ENCODE measurements at places on chromosomes 4 and X. TPM values are rescaled to one million over a fixed set of nuclear protein-coding genes. Genes with fewer than 3 reads are reported as not detected.

DNA sequence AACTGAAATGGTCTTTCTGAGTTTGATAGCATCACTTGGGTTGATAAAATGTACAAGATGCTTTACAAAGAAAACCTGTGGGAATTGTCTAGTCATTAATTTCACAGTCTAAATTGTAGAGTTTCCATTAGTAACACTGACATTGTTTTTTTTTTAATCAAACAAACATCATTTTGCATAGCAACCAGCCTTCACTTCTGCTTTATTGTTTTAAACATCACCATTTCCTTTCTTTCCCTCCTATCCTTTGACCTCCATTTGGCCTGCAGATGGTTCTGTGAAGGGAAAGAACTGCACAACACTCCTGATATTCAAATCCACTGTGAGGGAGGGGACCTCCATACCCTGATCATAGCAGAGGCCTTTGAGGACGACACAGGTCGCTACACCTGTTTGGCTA lies 171.1 kb downstream of the PALLD start:
- DNase-seq: no peak

DNA sequence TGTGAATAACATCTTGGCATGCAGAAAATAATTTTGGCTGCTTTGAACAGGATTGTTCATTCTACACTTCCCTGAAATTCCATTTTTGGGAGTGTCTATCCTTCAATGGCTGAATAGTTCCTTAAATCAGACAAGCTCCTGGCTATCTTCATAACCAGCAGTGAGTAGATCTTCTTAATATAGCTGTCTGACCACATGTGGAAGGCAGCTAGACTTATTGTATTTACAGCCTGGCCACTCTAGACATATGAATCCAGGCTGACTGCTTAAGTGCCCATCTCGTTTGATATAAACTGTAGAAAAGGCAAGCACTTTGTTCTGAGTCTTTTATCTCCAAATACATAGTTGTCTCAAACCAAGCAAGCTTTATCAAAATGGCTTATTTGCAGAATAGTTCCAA lies 40.0 kb downstream of the PWWP3B start:
- no peak for DNase-seq

- DNase-seq: no peak
Observed at GRCh38 chrX:103063918-103064434, at the start of gene BEX1. Gene BEX1, minus strand, starts transcription at chrX:103064171. Its CDS starts 897 bp downstream, at chrX:103063274.

DNA sequence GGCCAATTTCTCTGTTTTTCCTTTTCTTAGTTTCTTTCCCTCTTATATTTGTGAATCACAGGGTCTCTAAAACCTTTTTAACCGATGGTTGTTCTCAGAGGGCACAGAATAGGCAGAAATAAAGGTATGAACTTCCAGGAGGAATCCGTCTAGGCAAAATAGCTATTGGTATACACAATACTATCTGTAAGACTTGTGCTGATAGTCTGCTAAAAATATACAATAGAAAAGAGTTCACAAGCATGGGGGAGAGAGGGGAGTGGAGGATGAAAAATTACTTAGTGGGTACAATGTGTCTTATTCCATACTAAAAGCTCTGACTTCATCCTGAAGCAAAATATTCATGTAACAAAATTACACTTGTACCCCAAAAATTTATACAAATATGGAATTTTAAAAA lies 30.2 kb downstream of the ANTXR2 start:
- no peak for DNase-seq

DNA sequence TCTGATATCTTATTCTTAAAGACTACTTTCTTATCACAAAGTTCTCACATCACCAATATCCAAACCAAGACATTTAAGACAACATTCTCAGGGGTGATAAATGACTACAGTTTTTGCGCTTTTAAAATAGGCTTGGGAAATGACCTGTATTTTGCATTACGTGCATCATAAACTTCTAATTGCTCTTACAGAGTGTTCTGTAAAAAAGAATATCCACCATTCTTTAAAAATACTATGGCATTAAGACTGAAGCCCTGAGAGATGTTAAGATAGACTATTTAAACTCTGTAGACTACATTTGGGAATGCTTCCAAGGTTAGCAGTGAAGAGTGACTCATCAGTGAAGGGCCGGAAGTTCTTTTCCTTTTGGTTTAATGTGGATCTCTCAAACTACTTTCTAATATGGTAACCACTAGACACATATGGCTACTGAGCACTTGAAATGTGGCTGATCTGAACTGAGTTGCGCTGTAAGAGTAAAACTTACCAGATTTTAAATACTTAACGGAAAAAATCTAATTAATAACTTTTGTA lies 518.8 kb upstream of the FTHL17 start:
- DNase-seq: peak; percentile 5

- DNase-seq: no peak
Observed at GRCh38 chr4:152935143-152935542, 980 bp upstream of the FHDC1 start.

- no peak for DNase-seq
Observed at GRCh38 chr4:95114521-95114920, 356.8 kb downstream of the BMPR1B start.

- no peak for DNase-seq
Observed at GRCh38 chrX:133493366-133493765, 78.1 kb upstream of the GPC4 start.

- no peak for DNase-seq
Observed at GRCh38 chrX:12981880-12982279, 7.0 kb downstream of the TMSB4X start.

- DNase-seq: no peak
Observed at GRCh38 chrX:21779095-21779494, 21.2 kb upstream of the SMPX start.

- DNase-seq: no peak
Observed at GRCh38 chr4:3160438-3160837, 86.0 kb downstream of the HTT start.

DNA sequence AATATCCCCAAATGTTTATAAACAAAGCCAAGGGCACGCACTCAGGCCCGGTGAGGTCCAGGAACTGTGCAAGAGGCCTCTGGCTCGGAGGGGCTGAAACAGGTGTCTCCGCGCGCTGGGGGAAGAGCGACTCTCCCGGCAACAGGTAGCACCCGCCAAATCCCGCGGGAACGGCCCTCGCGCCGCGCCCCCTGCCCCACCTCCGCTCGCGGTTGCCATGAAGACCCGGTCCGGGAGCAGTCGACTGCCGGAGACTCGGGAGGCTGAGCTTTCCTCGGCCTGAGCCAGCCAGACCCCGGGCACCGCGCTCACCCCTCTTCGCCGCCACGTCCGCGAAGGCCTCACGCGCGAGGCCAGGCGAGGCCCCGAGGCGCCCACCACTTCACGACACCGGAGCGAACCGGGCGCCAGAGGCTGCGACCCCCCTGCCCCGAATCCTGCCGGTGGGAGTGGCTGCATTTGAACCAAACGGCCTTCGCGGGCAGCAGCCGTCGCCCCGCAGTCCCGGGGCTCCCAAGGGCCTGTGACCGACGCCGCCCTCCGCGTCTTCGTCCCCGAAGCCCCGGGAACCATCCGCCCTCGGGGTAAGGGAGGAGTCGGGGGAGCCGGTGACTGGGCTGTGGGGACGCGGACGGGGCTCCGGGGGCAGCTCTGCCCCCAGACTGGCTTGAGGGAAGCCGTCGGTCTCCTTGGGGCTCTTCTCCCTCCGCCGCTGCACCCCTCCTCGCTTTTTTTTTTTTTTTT lies at the start of gene NSUN7:
Gene NSUN7, plus strand, starts transcription at position 239 of the 744 bp plus-strand sequence. CDS start 739 bp downstream, outside the sequence.
- peak; percentile 49 for DNase-seq

GRCh38 chr4:74159143-74159709 lies 1.3 kb downstream of the MTHFD2L start:
- no peak for DNase-seq

GRCh38 chr4:168099195-168099594 lies 6.9 kb downstream of the ANXA10 start:
- no peak for DNase-seq

DNA sequence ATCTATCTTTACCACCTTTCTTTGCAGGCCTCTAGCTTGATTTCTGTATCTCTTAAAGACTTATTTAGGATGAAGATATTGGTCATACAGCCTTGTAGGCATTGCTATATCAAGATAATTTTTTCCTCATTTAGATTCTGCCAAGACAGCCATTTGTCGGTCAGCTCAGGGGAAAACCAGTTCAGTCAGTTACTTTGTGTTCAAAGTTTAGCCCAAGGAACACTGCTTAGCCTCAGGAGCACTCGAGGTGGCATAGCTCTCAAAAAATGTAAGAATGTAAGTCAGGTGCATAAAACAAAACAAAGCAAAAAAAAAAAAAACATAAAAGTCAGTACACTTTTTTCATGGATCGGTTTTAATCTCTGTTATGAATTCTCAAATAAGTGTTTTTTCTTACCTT lies 43.4 kb downstream of the NRK start:
- no peak for DNase-seq

- no peak for DNase-seq
Observed at GRCh38 chr4:34138385-34138784, 2105.9 kb downstream of the ARAP2 start.

- no peak for DNase-seq
Observed at GRCh38 chr4:16464651-16465050, 238.4 kb upstream of the TAPT1 start.

DNA sequence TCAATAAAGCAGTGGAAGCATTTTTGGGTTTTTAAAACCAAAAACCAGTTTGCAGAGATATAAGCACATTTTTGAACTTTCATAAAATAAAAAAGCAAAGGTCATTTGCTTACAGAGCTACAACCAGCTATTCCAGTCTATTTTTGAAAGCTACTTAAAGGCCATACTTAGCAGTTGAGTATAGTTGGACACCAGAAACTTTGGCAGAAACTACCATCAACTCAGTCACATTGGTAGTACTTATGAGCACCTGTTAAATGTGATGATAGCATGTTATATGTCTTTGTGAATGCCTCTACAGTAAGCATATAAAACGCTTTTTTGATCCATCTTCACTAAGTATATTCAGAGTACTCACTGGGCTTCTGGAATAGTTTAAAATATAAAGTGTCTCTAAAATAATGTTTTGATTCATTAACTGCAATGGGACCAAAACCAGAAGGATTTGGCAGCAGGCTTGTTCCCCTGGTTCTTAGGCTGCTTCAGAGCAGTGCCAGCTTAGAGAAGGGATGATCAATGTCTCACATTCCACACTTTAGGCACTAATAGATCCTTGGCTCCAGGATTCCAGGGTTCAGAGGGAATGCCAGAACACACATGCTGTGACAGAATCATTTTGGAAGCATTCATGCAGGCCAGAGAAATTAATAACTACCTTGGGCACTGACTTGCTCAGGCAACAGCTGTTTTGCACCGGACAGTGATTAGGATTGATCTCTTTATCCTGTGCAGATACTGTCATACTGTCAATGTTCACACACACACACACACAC lies 103.9 kb downstream of the IQCM start:
- peak; percentile 43 for DNase-seq

- no peak for DNase-seq
Observed at GRCh38 chrX:76971393-76972376, 475.5 kb upstream of the FGF16 start.

DNA sequence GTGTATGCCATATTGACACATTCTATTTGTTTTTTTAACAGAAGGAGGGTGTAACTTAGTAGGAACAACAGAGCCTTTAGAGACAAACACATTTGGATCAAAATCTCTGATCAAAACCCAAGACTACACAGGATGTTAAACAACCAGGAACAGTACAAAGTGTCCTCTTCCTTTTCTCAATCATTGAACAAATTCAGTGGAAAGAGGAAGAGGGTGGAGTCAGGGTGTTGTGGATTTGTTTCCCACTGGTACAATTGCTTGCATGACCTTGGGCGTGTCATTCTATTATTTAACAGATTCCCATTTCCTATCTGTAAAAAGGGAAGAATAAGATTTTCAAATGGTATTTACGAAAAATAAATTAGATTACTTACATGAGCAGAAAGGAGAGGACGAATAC lies 1162.8 kb upstream of the PRKX start:
- DNase-seq: no peak

DNA sequence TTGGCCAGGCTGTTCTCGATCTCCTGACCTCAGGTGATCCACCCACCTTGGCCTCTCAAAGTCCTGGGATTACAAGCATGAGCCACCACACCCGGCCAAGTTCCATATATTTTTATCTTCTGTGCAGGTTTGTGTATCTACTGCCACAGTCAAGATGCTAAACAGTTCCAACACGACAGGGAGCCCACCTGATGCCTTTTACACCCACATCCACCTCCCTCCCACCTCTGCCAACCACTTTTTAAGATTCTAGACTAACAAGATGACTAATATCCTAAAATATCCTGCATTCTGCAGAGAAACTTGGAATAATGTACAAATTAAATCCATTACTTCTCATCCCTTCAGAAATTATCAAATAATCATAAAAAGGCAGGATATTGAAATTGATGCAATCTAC lies 19.3 kb upstream of the RPL34 start:
- DNase-seq: no peak

DNA sequence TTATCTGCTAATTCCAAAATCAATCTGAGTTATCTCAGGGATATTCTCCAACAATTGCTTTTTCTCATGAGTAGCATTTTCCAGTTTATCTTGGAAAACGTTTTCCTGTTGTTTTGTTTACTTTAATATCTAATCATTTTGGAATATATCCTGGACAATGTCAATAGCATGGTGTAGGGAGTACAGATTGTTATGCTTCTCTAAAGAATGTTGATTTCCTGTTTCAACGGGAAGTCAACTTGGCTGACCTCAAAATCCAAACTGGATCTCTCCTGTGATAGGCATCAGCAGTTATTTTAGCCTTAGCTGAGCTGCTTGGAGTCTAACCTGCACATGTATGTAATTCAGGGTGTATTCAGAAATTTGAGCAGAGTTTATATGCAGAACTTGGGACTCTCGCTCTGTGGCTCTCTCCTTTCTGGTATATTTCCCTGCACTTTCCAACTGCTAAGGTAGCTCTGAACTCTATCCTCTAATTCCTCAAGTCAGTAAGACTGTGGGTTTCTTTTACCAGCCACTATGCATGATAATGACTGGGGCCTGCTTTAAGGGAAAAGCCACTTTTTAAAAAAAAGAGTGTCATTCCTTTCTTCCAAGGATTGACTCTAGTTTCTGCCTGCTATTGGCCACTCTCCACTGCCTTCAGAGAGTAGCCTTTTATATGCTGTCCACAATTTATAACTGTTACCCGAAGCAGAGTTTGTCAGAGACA lies 7.7 kb downstream of the PRSS48 start:
- no peak for DNase-seq

DNA sequence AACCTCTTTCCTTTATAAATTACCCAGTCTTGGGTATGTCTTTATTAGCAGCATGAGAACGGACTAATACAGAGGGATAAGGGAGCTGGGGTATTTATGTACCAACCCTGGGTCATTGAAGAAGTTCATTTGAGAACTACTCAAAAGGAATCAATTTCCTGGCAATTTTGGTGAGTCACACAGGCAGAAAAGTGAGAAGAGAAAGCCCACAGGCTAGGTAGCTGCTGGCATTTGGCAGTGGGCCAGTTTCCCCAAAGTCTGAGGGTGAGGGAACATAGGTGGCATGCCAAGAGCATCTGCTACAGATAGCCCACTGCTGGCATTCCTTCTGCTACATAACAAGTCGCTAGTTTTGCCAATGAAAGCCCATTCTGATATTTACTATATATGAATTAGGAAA lies 411.2 kb downstream of the MID1IP1 start:
- no peak for DNase-seq

GRCh38 chr4:113270520-113271319 lies 221.3 kb downstream of the ANK2 start:
- no peak for DNase-seq

OPRPN gene
- total RNA-seq: not detected

NPY5R gene
- not detected for total RNA-seq

FABP2 gene
- total RNA-seq: not detected

STATH gene
- total RNA-seq: not detected

PSAPL1 gene
- total RNA-seq: not detected

PABPC5 gene
- total RNA-seq: 1.1 TPM

FAT1 gene
- total RNA-seq: 6.4 TPM

GLRB gene
- 3.9 TPM for total RNA-seq

GPR34 gene
- not detected for total RNA-seq

CCDC120 gene
- 0.59 TPM for total RNA-seq
